ENCODE measurements at places on chromosomes 16 and 17.

DNA sequence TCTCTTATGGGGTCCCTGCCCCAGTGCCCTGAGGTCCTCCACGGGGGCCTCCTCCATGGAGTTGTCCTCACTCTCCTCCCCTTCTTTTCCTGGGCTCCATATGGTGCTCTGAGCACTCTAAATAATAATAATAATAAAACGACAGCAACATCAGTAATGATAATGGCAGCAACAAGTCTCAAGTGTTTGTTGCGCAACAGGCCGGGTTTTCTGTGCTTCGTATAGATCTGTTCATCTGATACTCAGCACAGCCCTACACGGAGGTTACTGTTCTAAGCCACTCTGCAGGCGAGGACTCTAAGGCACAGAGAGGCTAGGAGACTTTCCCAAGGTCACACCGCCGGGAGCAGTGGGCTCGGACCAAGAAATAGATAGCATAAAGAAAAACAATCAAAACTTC lies 13.7 kb downstream of the CIBAR2 start:
- no peak for DNase-seq

DNA sequence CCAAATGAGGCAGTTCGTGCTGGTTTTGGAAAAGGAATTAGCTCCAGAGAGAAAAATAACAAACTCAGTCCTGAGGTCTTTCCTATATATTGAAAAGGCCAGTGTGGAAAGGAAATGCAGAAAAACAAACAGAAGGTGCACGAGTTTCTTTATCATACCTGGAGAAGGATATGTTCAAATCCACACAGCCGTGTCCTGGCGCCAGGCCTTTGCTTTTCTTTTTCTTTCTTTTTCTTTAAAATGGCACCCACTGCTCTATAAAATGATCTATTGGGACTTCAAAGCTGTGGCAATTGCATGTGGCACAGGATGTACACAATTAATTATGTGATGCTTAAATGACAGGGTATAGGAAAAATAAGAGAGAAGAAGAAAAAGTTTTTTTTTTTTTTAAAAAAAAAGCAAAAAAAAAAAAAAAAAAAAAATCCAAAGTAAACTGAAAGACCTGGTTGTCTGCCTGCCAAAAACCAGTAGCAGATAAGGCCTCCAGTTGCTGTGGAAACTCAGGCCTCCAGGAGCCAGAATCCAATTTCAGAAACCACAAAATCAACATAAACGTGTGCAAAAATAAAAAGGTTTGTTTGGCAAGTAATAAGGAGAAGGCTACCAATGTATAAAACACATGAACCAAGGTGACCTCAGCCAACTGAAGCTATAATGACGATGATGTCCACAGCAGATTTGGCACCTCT lies 957.6 kb upstream of the SOX9 start:
- DNase-seq, result no peak

DNA sequence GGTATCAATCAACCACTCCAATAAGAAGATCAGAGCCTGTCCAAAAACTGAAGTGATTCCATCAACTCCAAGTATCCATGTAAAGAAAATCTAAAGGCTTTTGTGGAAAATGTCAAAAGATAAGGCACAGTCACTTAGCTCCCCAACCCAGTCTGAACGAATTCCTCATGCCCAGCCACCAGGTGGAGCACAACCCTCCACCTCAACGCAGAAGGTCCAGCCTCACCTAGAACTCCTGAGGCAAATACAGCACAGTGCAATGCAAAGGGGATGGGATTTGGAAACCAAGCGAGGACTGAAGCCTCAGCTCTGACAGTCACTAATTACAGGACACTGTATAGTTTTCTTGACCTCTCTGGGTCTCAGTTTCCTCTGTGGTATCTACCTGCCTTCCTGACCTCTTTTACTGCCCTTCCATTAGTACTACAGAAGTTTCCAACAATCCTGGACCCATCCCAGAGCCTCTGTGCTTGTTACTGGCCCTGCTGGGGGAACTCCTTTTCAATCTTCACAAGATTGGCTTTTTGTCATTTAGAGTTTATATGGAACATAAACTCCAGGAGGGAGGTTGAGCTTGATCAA lies 2.0 kb downstream of the NCBP3 start:
- no peak for DNase-seq

GRCh38 chr16:7140899-7141298 lies 191.7 kb upstream of the RBFOX1 start:
- no peak for DNase-seq

DNA sequence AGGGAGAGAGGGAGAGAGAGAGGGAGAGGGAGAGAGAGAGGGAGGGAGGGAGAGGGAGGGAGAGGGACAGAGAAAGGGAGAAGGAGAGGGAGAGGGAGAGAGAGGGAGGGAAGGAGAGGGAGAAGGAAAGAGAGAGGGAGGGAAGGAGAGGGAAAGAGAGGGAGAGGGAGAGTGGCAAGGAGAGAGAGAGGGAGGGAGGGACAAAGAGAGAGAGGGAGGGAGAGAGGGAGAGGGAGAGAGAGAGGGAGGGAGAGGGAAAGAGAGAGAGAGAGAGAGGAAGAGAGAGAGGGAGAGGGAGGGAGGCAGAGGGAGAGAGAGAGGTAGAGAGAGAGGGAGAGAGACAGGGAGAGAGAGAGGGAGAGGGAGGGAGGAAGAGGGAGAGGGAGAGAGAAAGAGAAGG lies 73.5 kb downstream of the AXIN2 start:
- no peak for DNase-seq

- DNase-seq, result peak; percentile 69
These were observed 609 bp upstream of the ZNF750 start for GRCh38 chr17:82840431-82840831.

- no peak for DNase-seq
These were observed 1.0 kb upstream of the HEXIM2 start for GRCh38 chr17:45160447-45161287.

DNA sequence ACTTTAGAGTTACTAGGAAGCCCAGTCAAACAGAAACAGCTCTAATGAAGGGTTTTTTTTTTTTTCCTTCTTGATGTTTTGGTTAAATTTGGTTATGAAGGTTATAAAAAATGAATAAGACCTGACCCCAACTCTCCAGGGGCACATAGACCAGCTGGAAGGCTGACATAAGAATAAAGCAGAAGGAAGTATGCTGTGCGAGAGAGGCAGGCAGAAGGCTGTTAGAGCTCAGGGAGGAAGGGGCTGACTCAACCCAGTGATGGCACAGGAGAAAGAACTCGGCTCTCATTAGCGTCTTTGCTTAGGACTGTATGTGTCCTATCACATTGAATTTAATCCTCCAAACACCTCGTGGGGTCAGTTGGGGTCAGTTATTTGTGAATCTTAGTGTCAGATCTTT lies 474.6 kb downstream of the PMP22 start:
- DNase-seq, result no peak

- no peak for DNase-seq
These were observed at the start of gene SMIM5 for GRCh38 chr17:75632863-75633485. Gene SMIM5, plus strand, starts transcription at chr17:75633434. Its CDS starts 6,768 bp downstream, at chr17:75640202.

DNA sequence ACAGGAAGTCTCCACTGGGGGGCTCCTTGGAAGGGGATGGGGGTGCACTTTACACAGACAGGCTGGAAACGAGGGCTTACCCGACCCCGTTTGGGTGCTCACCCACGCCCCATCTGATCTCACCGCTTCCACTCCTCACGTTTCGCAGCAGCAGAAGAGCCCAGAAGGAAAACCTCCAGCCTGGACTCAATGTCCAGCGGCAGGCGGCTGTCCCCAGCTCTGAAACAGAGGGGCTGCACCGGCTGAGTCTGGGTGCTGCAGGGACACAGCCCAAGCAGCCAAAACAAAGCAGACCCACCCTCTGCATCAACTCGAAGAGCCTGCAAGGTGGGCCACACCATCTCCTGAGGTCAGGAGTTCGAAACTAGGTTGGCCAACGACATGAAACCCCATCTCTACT lies 3.9 kb downstream of the MEAK7 start:
- DNase-seq, result peak; percentile 45

DNA sequence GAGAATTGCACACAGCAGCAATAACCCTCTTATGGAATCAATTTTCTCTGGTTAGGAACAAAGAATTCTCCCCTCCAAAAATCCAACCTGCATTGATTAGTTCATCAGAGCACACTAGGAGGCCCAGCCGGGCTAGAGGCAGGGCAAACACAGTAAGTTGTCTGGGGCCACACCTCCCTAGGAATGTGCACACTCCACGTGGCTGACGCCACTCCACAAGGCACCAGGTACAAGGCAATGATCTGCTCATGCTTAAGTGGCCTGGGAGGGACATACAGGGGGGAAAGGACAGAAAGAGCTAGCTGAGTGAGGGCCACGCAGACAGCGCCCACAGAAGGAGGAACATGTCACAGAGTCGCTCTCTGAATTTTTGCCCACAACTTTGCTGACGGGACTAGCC lies 107.6 kb downstream of the SLC39A11 start:
- DNase-seq, result no peak

DNA sequence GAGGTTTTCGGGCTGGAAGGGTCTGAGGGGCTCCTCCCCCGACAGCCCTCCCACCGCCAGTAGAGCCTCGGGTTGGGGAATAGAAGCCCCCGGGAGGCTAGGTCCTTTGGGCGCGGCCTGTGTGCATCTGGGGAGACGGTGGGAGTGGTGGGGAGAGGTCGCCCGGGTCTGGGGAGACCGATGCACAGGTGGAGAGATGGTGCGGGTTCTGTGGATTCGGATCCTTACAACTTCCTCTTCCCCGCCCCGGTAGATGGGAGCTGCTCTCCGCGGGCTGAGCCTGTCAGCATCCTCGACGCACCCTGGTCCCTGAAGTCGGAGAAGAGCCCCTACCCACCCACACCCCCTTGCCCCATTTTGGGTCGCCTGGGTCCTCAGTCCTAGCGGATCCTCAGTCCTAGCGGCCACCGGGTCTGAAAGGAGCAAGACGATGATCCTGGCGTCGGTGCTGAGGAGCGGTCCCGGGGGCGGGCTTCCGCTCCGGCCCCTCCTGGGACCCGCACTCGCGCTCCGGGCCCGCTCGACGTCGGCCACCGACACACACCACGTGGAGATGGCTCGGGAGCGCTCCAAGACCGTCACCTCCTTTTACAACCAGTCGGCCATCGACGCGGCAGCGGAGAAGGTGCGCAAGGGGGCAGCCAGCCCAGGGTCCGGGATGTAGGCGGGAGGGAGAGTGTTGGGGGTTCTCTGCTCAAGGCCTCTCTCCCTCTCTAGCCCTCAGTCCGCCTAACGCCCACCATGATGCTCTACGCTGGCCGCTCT lies 790 bp downstream of the BCKDK start:
- peak; percentile 61 for DNase-seq

DNA sequence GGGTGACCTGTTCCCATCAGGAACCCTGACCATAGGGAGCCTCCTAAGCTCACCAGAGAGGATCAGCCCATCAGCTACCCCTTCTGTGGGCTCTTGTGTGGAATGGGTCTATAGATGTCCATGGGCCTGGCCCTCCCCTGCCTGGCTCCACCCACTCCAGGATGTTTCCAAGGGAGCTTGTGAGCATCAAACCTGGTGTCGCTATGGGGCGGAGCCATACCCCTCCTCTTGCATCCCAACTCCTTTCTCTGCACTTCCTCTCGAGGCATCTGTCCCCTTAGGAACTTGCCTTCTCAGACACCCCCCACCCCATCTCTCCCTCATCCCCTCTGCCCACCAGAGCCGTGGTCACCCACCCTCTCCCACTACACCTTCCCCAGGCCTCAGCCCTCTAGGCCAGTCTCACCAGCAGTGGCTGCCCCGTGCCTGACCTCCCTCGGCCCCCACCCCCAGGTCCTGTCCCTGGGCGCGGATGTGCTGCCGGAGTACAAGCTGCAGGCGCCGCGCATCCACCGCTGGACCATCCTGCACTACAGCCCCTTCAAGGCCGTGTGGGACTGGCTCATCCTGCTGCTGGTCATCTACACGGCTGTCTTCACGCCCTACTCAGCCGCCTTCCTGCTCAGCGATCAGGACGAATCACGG lies 10.4 kb downstream of the KCNH6 start:
- DNase-seq, result peak; percentile 71

DNA sequence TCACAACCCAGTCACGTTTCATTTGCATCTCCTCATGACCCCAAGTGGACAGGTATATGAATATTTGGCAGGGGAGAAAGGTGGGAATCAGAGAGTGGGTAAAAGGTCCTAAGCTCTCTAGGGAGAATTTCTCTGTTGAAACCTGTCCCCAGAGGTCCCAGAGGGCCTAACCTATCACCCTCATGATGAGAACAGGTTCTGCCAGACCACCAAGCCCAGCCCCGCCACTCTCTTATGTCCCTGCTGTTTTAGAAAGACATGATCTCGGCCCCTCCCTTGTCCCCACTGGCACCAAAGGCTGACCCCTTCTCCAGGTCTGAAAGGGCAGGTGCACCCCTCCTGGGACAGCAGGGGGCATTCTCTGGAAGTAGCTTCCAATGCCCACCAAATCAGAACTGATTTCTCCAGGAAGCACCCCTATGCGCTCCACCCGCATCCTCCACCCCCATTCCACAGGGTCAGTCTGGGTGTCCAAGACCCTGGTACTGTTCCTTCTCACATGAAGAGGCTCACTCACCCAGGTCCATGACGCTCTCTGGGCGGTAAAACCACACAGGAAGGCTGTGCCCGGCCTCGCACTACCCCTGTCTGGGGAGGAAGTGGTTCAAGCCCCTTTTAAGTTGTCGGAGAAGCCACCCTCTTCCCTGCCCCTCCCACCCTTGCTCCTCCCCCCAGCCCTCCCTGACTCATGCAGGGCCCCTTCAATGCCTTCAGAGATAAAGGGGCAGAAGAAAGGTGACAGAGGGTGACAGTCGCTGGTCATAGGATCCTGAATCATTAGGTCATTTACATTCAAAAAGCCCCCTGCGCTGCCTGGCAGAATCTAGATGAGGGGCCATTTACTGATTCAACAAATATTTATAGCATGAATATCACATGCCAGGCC lies at the start of gene CCR7:
TSS of gene CCR7 (minus strand) at position 590 of the 886 bp plus-strand sequence. CDS start at position 527, 63 bp downstream.
- no peak for DNase-seq

DNA sequence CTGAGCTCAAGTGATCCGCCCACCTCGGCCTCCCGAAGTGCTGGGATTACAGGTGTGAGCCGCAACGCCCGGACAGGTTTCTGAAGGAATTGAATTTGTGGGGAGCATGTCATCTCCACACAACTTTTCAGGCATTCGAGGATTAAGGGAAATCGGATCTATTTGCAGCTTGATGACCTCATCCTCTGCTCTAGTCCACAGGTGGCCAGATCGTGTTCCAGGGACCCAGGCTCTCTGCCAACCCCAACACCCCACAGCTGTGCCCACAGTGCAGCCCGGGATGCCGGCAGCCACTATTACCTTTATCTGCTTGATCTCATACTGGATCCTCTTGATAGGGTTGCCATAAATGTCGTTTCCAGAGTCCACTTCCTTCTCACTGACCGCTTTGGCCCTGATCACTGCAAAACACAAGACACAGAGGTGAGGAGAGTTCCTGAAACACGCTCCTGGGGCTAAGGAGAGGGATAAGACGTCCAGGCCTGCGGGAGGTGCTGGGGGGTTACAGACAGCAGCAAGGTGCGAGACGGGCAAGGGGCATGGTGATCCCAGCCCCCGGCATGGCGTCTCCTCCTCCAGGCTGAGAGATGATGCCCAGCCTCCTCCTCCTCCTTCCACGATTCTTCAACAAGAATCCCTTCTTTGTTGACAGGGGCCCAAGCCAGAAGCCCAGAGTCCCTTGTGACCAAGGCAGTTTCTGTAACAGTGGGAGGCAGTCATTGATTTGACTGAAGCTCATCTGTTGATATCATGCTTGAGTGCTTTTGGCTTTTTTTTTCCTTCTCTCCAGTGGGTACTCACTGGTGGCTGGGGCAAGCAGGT lies 29.3 kb downstream of the CEP295NL start:
- DNase-seq, result no peak
